Epithelial cell of alveolus of lung (primary cell): ENCODE measurements at places on chromosomes 11 and 22. TPM values are rescaled to one million over a fixed set of nuclear protein-coding genes. Genes with fewer than 3 reads are reported as not detected.

Gene OR10A2
- total RNA-seq: not detected in 2 replicates

Gene CREB3L1
- total RNA-seq: 37.4 and 41.9 TPM in 2 replicates

Gene LRRC74B
- total RNA-seq: not detected in 2 replicates

Gene MIOX
- total RNA-seq: not detected in 2 replicates

Gene CCDC116
- 0.16 TPM in 1 of 2 replicates, not detected in the other for total RNA-seq

Gene KCNQ1
- total RNA-seq: 0.13 TPM in 1 of 2 replicates, not detected in the other

Gene KREMEN1
- 9.2 and 15.6 TPM in 2 replicates for total RNA-seq

Gene NAALADL1
- 38.9 and 41.3 TPM in 2 replicates for total RNA-seq

Gene OR2AG2
- not detected in 2 replicates for total RNA-seq

Gene COA4
- total RNA-seq: 73.5 and 84.3 TPM in 2 replicates

Gene TNNI2
- 6.0 TPM in 1 of 2 replicates, not detected in the other for total RNA-seq

Gene SPTBN2
- total RNA-seq: 0.88 and 6.9 TPM in 2 replicates

Gene ARHGAP1
- total RNA-seq: 42.1 and 70.5 TPM in 2 replicates

Gene KCTD14
- total RNA-seq: 2.0 and 4.8 TPM in 2 replicates

Gene MS4A7
- total RNA-seq: not detected in 2 replicates

Gene KCNK7
- total RNA-seq: 0.16 TPM in 1 of 2 replicates, not detected in the other

Gene TRIM5
- total RNA-seq: 28.4 and 30.4 TPM in 2 replicates

Gene BIK
- 0.39 TPM in 1 of 2 replicates, not detected in the other for total RNA-seq

Gene SLC17A6
- not detected in 2 replicates for total RNA-seq

Gene CCND1
- total RNA-seq: 73.4 and 349 TPM in 2 replicates

Gene SELENOM
- total RNA-seq: 287 and 373 TPM in 2 replicates

Gene CCDC117
- 21.5 and 30.3 TPM in 2 replicates for total RNA-seq

Gene FAM83F
- 1.9 TPM in 1 of 2 replicates, not detected in the other for total RNA-seq

Gene TREH
- not detected in 2 replicates for total RNA-seq

Gene CRYBB3
- not detected in 2 replicates for total RNA-seq

Gene RAB38
- 7.4 and 11.9 TPM in 2 replicates for total RNA-seq

Gene POU2AF2
- total RNA-seq: not detected in 2 replicates

Gene OR51B4
- not detected in 2 replicates for total RNA-seq

Gene TRMT2A
- 31.0 and 34.6 TPM in 2 replicates for total RNA-seq

Gene OR4C12
- total RNA-seq: not detected in 2 replicates

Gene TCN2
- total RNA-seq: 23.3 and 35.7 TPM in 2 replicates

Gene OR8J1
- not detected in 2 replicates for total RNA-seq
